ENCODE measurements at places on chromosomes 1 and 21. TPM values are rescaled to one million over a fixed set of nuclear protein-coding genes. Genes with fewer than 3 reads are reported as not detected.
A peak's percentile ranks its signal among the peaks of the same experiment; 100 is the strongest.

DNA sequence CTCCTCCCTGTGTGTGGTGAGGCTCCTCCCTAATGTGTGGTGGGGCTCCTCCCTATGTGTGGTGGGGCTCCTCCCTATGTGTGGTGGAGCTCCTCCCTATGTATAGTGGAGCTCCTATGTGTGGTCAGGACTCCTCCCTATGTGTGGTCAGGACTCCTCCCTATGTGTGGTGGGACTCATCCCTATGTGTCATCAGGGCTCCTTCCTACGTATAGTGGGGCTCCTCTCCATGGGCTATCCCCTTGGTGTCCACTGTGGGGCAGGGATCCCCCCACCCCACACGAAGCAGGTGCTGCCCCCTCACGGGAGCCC is 29.6 kb downstream of the PRSS38 start:
- no peaks in the 10 kb centered on the region for H3K4me1 ChIP-seq
- H3K4me3 ChIP-seq, result no peak overlapping the region
- H3K27ac ChIP-seq, result no peak overlapping the region
- no peaks in the 10 kb centered on the region for H3K27me3 ChIP-seq

DNA sequence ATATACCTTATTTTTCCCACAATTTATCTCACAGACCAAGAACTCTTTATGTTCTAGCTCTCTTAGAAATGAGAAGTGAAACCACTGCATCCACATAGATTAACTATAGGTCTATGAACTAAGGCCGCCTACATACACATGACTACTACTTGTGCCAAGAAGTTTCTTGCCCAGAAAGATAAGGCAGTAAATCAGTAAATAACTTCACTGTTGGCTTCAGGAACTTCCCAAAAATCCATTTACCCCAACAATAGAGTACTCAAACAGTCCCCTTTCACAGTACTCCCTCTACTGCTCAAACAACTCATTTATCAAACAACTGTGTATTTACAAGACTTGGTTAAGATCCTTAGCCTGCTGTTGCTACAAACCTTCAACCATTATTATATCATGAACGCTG is 96.5 kb downstream of the NME7 start:
- H3K4me1 ChIP-seq, result no peaks in the 10 kb centered on the region
- H3K27me3 ChIP-seq, result no peaks in the 10 kb centered on the region
- H3K4me3 ChIP-seq, result no peak overlapping the region
- no peak for DNase-seq

DNA sequence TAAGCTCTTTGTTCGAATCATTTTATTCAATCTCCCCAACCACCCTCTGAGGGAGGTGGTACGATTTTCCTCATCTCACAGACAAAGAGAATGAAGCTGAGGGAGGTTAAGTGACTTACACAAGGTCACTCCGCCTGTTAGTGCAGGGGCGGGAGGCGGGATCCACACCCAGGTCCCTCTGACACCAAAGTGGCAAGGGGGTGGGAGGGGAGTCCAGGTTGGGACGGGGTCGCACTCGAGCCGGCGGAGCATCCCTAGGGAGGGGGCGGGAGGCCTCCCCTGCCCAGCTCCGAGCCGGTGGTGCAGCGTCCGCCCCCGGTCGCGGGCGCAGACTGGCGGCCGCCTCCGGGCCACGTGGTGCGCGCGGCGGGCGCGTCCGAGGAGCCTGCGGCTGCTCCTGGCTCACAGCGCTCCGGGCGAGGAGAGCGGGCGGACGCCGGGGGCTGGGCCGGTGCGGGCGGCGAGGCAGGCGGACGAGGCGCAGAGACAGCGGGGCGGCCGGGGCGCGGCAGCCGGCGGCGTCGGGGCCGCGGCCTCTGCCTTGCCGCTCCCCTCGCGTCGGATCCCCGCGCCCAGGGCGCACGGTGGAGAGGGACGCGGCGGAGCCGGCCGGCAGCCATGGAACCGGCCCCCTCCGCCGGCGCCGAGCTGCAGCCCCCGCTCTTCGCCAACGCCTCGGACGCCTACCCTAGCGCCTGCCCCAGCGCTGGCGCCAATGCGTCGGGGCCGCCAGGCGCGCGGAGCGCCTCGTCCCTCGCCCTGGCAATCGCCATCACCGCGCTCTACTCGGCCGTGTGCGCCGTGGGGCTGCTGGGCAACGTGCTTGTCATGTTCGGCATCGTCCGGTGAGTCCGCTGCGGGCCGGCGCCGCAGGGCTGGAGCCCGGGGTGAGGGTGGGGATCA is at the start of gene OPRD1:
Gene OPRD1 (plus strand): TSS at position 405 of the 903 bp plus-strand sequence. CDS start 214 bp downstream, at position 619.
- no peak within 1 kb of the TSS for H3K27ac ChIP-seq
- H3K36me3 ChIP-seq, result no peaks in the 10 kb centered on the region
- H3K27me3 ChIP-seq, result peaks cover 4% of the 10 kb centered on the region
- no peak for DNase-seq
- peak within 1 kb of the TSS; percentile 12 for H3K4me3 ChIP-seq
- H3K4me1 ChIP-seq, result no peaks in the 10 kb centered on the region

DNA sequence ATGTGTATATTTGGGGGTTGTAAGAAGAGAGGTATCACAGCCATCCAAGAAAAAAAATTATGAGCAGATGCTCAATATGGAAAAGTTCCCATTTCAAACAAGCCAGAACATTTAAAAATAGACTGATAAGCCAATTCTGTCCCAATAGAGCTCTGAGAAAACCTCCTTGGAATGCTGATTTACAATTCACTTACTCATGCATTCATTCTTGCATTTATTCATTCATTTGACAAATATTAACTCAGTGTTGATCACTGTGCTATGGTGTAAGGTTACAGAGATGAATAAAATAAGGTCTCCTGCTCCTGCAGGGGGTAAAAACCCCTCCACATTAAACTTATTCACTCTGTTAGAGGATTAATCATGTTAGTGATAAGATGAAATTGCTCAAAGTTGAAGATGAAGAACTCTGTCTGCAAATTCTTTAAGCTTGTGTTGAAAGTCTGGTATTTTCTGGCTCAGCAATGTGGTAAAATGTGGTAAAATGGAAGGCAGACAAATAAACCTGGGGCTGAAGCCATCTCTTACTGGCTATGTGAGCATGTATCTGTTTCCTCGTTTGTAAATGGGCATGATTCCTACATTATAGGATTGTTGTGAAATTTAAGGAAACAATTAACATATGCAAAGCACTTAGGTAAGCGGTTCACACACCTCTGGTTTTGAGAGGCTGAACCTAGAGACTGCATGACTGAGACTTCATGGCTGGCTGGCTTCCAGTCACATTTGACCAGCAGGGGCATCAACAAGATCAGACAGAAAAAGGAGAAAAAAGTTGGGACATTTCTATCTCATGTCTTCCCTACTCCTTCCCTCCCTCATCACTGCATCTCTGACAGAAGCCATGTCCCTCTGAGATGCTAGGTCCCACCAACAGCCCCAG is 45.0 kb upstream of the DAB1 start:
- no peaks in the 10 kb centered on the region for H3K27me3 ChIP-seq
- no peaks in the 10 kb centered on the region for H3K36me3 ChIP-seq
- H3K27ac ChIP-seq, result no peak overlapping the region
- H3K4me1 ChIP-seq, result no peaks in the 10 kb centered on the region

DNA sequence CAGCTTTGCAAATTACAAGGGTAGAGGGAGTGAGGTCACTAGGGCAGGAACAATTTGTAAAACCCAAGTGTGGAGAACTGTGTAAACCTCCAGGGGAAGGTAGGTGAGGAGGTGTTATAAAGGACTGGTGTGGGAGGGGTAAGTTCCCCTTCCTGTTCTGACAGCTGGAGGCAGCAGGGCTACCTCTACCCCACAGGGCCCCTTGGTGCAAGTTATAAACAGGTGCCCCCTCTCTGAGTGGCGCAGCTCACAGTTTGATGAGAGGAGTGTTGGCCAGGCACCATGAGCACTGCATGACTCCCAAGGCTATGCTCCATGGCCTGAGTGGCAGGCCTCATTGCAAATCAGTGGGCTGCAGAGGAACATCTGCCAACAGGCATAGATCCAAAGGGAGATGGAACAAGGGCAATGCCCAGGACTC is 41.0 kb downstream of the MFSD2A start:
- no peaks in the 10 kb centered on the region for H3K36me3 ChIP-seq
- no peak for DNase-seq
- no peak overlapping the region for H3K27ac ChIP-seq
- H3K27me3 ChIP-seq, result no peaks in the 10 kb centered on the region
- no peak overlapping the region for H3K4me3 ChIP-seq

DNA sequence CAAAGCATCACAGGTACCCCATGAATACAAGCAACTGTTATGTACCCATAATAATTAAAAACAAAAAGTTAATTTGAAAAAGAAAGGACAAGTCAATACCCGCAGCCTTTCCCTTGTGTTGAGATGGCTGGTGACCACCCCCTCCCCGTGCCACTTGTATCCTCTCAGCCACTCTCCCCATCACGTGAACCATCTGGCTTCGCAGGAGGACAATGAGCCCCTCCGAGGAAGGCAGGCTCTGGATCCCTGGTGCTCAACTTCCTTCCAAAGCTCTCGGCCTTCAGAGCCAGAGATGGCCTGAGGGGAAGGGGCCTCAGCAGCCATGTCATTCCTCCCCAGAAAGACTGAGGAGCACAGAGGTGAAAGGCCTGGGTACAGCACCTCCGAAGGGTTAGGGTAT is 120.4 kb upstream of the RAB4A start:
- no peaks in the 10 kb centered on the region for H3K36me3 ChIP-seq
- no peaks in the 10 kb centered on the region for H3K27me3 ChIP-seq
- no peaks in the 10 kb centered on the region for H3K4me1 ChIP-seq
- H3K4me3 ChIP-seq, result no peak overlapping the region
- no peak for DNase-seq

GRCh38 chr1:224458996-224459395 is 24.4 kb upstream of the WDR26 start:
- no peaks in the 10 kb centered on the region for H3K27me3 ChIP-seq
- H3K36me3 ChIP-seq, result no peaks in the 10 kb centered on the region
- no peak for DNase-seq
- H3K27ac ChIP-seq, result no peak overlapping the region
- no peak overlapping the region for H3K4me3 ChIP-seq

DNA sequence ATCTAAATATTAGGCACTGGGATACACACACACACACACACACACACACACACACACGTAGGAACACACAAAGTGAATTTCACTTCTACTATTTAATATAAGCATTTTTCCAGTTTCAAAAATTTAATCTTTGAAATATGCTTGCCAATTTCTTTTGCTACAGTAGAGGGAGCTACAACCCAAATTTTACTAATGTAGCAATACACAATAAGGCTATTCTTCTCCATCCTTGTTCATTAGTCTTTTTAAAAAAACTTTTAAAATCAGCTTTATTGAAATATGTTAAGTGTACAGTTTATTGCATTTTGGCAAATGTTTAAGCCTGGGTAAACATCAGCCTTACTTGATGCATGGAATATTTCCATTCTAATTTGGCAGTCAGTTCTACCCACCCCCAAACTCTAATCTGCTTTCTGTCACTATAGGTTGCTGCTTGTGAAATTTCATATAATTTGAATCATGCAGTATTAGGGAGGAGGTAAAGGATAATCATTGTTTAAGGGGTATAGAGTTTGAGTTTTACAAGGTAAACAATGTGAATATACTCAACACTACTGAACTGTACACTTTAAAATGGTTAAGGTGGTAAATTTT is 93.0 kb upstream of the TENT5C start:
- no peak for DNase-seq
- H3K27ac ChIP-seq, result no peak overlapping the region
- H3K27me3 ChIP-seq, result no peaks in the 10 kb centered on the region
- H3K4me3 ChIP-seq, result no peak overlapping the region

GRCh38 chr1:43531906-43532584 is 1.4 kb downstream of the PTPRF start:
- H3K36me3 ChIP-seq, result no peaks in the 10 kb centered on the region
- H3K4me3 ChIP-seq, result peak overlapping the region; percentile 55
- H3K4me1 ChIP-seq, result peaks cover 22% of the 10 kb centered on the region
- H3K27ac ChIP-seq, result peak overlapping the region; percentile 86

- H3K27ac ChIP-seq, result no peak overlapping the region
- no peak for DNase-seq
- H3K27me3 ChIP-seq, result no peaks in the 10 kb centered on the region
- H3K4me3 ChIP-seq, result no peak overlapping the region
- no peaks in the 10 kb centered on the region for H3K4me1 ChIP-seq
- H3K36me3 ChIP-seq, result no peaks in the 10 kb centered on the region
Measured at GRCh38 chr21:23936991-23937390, 1670.3 kb downstream of the MRPL39 start.

DNA sequence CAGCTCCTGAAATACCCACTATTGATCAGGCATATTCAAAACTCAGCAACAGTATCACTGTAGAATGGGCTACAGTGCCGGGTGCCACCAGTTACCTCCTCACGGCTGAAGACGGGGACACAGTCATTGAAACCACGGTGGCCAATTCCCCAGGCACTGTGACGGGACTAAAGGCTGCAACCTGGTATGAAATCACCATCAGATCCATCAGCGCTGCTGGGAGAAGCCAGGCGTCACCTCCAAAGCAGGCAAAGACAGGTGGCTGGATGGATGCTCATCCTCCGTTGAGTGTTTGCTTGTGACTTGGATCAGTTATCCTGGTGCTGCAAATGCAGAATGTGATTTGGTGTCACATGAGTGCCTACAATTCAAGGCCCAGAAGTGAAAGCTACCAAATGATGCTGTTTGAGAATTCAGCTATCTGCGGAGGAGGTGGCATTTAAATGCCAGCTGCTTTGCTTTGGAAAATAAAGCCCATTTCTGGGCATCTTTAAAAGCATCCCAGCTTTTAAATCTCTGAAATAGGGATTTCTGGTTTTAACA is 5.1 kb downstream of the FNDC7 start:
- no peaks in the 10 kb centered on the region for H3K36me3 ChIP-seq
- H3K4me3 ChIP-seq, result no peak overlapping the region
- H3K4me1 ChIP-seq, result no peaks in the 10 kb centered on the region
- no peak for DNase-seq
- H3K27me3 ChIP-seq, result no peaks in the 10 kb centered on the region
- no peak overlapping the region for H3K27ac ChIP-seq

DNA sequence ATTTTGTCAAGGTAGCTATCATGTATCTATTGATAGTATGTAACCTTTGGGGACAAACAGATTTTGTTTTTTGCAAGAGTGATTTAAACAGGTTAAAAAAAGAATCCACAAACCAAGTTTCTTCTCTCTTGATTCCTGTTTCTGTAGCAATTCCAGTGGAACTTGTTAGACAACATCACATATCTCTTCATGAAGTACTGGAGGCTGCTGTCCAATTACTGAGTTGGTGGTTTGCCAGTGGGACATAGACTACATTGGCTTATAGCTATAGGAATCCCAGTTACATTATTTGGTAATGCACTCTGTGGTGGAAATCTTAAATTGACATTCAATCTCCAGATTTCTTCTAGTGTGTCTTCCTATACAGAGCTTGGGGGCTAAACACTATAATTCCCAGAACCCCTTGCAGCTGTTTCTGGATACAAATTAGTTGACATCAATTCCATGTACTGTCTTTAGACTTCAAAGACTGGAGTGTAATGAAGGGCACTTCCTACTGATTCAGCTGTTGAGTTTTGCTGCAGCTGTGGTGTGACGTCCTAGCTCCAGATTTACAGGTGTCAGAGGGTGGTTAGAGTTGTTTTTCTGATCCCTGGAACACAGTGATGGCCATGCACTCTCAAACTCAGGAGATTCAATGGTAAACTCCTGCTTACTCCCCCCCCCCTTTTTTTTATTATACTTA is 29.4 kb upstream of the GCLM start:
- H3K27me3 ChIP-seq, result no peaks in the 10 kb centered on the region
- no peaks in the 10 kb centered on the region for H3K36me3 ChIP-seq
- no peak overlapping the region for H3K27ac ChIP-seq
- no peak overlapping the region for H3K4me3 ChIP-seq
- no peak for DNase-seq

The FHAD1 gene
- 1.1 TPM for total RNA-seq

The OLFML3 gene
- 17.4 TPM for total RNA-seq

The FCN3 gene
- total RNA-seq, result 2.1 TPM

The NBPF20 gene
- 2.2 TPM for total RNA-seq

The RIPK4 gene
- 14.2 TPM for total RNA-seq

The CCDC30 gene
- 5.6 TPM for total RNA-seq

The WNT4 gene
- total RNA-seq, result 2.4 TPM

The PRRX1 gene
- 11.6 TPM for total RNA-seq

The LAMC2 gene
- total RNA-seq, result 2.6 TPM

The PCAT6 gene
- total RNA-seq, result 0.56 TPM

The NLRP3 gene
- total RNA-seq, result 0.09 TPM

Measured in pancreas (tissue), 10 donors.